ENCODE measurements at places on chromosomes 5 and 9.

GRCh38 chr9:84744195-84744594 lies 74.7 kb downstream of the NTRK2 start:
- DNase-seq, result no peak

DNA sequence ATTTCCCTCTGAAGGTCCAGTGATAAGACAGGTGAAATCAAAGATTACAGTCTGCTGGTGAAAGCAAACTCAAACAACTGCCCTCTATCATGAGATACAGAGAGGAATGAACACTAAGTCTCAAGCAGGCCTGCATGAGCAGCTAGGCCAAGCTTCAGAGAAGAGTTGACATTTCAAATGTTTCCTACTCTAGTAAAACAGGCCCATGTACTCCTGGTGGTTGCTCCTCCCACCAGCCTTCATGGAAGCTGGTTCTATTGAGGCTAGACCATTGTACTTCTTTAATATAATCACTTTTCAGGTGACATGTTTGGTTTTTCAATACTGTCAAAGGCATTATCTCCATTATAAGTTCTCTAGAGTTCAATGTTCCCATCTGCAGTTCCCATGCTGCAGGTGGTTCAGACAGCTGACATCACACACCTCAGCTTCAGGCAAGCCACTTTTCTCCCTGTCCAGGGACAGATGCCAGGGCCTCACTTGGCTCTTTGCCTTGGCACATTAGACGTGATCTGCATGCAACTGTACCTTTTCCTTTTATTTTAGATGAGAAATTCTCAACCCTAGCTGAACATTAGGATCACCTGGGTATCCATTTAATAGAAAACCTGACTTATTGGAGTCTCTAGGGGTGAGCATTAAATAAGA lies 89.8 kb downstream of the PIK3R1 start:
- no peak for DNase-seq

- no peak for DNase-seq
Measured at GRCh38 chr5:119071561-119071995, 691 bp downstream of the DMXL1 start.

- DNase-seq, result no peak
Measured at GRCh38 chr9:6759185-6759977, 1.6 kb downstream of the KDM4C start.

DNA sequence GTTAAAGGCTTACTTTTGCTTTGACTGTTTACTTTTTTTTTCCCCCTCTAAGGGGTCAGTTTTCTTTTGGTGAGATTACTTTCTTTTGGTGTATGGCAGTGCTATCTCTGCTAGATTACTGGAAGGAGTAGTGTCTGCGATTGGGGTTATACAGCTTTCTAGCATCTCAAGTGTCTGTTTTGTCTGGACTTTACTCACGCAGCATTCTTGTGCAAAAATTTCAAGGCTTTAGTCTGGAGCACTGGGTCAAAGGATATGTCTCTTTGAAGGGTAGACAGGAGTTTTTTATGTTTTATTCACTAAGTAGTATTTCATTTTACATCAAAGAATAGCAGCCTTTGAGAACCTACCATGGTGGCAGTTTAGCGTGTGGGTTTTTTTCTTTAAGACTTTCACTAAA lies 52.6 kb downstream of the NDUFS4 start:
- DNase-seq, result no peak

- DNase-seq, result no peak
Measured at GRCh38 chr5:167263185-167263584, 1028.3 kb upstream of the WWC1 start.

- no peak for DNase-seq
Measured at GRCh38 chr5:113489299-113489698, 1.0 kb upstream of the MCC start.

DNA sequence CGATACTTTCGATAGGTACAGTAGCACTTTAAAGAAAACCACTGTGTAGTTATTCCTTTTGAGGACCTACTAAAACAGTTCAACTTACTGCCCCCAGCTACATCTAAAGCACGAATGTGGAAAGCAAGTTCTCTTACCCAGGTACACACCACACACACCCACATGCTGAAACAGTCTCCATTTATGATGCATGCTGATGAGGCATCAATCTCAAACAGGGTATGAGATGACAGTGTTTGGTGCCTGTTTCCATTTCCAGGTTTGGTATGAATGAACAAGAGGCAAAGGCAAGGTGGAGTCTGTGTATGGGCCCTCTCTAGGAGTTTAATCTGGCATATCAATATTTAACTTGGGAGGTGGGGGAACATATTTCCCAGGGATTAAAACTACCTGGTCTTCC lies 13.9 kb downstream of the HMGXB3 start:
- no peak for DNase-seq

- no peak for DNase-seq
Measured at GRCh38 chr5:131254741-131255140, 9.1 kb upstream of the CDC42SE2 start.

- DNase-seq, result no peak
Measured at GRCh38 chr9:71670121-71670520, 98.2 kb downstream of the CEMIP2 start.

DNA sequence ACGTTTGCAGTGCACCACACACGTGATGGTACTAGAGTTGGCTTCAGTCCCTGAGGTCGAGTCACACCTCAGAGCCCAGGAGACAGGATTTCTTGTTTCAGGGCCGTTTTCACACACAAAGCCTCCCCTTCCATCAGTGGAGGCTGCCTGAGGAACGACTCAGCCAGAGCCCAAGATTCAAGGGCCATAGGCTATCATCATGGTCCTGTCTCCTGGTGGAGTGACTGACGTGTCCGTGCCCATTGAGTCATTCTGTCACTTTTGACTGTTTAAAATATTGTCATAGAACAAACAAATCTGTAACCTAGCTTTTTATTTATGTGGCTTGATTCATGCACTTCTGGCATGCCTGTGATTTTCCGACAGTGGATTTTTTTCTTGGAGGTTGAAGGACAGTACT lies 28.3 kb downstream of the CAMK2A start:
- DNase-seq, result no peak

- no peak for DNase-seq
Measured at GRCh38 chr5:125341436-125341835, 595.0 kb upstream of the ZNF608 start.

- DNase-seq, result no peak
Measured at GRCh38 chr9:17928768-17929167, 349.9 kb downstream of the SH3GL2 start.

DNA sequence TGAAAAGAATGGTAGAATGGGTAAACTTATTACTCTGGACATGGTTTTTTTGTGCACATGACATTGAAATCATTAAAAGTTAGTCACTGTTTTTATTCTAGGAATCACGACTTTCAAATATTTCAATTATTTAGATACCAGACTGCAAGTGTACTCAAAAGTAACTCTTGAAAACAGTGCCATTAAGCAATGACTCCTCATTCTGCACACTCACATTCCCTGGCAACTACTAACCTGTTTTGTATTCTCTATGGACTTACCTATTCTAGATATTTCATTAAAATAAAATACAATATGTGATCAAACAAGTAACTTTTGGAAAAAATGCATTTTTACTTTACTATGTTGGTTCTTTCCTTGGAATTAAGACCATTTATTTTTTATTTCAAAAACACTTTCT lies 607.0 kb downstream of the PDE4D start:
- no peak for DNase-seq

DNA sequence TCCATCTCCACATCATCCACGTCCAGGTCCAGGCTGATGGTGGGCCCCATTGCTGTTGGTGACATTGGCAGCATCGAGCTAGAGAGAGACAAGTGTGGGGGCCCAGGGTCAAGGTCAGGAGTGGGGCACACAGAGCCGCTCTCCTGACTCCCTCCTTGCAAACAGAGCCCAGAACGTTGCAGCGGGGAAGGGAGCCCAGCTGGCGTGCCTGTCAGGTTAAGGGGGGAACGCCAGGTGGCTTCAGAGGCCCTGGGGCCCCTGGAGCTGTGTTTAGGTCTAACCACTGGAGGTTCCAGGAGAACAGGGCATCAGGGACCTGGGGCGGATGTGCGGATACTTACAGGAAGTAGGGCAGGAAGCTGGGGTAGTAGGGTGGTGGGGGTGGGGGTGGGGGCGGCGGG lies 7.5 kb downstream of the RNF44 start:
- DNase-seq, result no peak

GRCh38 chr5:115977988-115978387 lies 15.7 kb downstream of the LVRN start:
- DNase-seq, result no peak

DNA sequence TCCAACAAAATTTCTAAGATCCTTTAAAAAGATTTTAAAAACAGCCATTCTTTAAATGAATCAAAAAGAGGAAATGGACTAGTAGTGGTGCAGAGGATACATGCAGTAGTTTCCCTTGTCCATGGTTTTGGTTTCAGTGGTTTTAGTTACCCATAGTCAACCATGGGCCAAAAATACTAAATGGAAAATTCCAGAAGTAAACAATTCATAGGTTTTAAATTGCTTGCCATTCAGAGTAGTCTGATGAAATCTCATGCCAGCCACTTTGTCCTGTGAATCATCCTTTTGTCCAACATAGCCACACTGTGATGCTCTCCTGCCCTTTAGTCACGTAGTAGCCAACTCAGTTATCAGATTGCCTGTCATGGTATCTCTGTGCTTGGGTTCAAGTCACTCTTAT lies 286.1 kb downstream of the ANXA1 start:
- DNase-seq, result no peak

DNA sequence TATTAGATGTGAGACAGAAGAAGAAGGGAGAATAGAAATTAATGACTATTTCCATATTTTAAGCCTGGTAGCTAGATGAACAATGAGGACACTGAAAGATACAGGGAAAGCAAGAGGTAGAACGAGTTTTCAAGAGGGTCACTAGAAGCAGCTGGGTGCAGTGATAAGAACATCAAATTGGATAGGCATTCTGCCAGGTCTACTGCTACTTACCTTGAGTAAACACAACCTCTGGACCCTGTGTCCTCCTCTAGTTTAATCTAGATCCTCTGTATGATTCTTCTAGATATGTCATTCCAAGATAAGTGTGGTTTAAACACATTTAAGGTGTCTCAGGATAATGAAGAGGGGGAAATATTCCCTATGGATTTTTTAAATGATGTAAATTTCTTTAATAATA lies 31.2 kb downstream of the OTP start:
- DNase-seq, result peak; percentile 33
